ENCODE measurements at places on chromosomes 11 and 22.

- DNase-seq: no peak
These were observed 69.7 kb downstream of the SLC17A6 start for GRCh38 chr11:22407921-22408320.

DNA sequence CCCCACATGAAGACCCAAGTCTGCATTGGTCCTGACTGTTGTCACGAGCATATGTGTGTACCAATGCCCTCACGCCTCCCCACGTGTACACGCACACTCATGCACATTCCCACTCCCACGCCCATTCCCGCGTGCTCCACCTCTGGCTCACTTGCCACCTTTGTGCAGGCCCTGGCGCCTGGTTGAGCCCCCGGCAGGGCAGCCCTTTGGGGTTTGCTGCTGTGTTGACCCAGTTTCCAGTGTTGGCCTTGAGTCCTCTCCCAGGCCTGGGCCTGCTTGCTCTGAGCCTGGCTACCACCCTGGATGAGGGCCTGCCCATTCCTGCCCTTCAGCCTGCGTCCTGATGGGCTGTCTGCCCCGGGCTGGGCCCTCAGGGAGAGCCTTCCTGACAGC, 18.2 kb downstream of the PVALB start:
- no peak for DNase-seq

- DNase-seq: no peak
These were observed 2.0 kb downstream of the IGHMBP2 start for GRCh38 chr11:68905421-68906360.

DNA sequence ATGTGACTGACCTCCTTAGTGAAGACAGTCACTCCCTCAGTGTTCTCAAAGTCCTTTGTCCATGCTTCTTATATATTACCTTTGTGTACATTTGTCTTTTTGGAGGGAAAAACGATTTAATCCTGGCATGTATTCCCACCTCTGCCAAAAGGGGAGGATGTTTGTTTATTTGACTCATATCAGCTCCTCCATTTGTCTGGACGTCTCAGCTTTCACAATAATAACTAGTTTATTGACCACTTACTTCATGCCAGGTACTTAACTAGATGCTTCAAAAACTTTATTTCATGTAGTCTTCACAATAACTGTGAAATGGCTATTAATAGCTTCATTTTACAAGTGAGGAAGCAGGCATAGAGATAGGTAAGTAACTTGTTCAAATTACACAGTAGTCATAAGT, 5.3 kb downstream of the TBCEL start:
- DNase-seq: no peak

DNA sequence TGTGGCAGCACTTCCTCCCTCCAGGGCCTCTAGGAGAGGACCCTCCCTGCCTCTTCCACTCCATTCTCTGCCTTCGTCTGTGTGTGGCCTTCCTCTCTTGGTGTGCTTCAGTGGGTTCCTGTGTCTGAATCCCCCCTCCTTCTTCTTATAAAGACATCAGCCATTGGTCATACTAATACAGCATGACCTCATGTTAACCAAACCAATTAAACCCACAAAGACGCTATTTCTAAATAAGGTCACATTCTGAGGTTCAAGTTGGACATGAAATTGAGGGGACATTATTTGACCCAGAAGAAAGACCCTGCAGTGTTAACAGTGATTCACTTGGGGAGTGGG, 398.6 kb downstream of the SHANK2 start:
- no peak for DNase-seq

GRCh38 chr22:17307566-17307965, 61.7 kb upstream of the CECR2 start:
- DNase-seq: no peak

GRCh38 chr11:81039916-81040524, 1599.2 kb upstream of the TENM4 start:
- DNase-seq: no peak

- no peak for DNase-seq
These were observed 688 bp downstream of the PTS start for GRCh38 chr11:112226831-112227401.

- DNase-seq: no peak
These were observed 13.9 kb upstream of the RASSF10 start for GRCh38 chr11:12995188-12995587.

- no peak for DNase-seq
These were observed 99.2 kb downstream of the C11orf65 start for GRCh38 chr11:108368134-108368533.

DNA sequence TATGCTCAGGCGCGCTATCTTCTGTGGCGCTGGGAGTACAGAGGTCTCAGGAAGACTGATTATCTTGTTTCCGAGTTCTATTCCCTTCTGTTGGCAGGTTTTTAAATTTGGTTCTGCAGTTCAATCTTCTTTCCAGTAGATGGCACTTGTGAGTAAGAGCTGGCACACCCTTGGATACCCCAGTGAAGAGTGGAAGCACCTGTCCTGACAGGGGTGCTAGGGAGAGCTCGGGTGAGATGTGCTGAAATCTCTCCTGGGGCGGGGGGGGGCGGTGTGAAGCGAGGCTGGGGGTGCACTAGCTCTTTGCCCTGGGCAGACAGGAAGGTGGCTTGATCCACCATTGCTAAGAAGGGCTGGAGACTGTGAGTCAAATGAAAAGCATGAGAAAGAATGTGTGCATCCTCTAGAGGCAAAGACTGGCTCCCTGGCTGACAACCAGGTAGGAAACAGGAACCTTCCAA, 679.9 kb upstream of the CCDC179 start:
- DNase-seq: no peak

DNA sequence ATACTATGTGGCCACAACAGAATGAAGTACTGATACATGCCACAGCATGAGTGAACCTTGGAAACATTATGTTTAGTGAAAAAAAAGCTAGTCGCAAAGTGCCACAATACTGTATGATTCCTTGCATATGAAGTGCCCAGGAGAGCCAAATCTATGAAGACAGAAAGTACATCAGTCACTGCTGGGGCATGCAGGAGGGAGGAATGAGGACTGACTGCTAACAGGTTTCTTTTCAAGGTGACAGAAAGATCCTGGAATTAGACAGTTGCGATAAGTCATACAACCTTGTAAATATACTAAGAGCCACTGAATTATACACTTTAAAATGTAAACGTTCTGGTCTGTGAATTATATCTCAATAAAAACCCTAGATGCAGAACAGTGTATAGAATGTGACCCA, 11.8 kb upstream of the C11orf91 start:
- DNase-seq: no peak

DNA sequence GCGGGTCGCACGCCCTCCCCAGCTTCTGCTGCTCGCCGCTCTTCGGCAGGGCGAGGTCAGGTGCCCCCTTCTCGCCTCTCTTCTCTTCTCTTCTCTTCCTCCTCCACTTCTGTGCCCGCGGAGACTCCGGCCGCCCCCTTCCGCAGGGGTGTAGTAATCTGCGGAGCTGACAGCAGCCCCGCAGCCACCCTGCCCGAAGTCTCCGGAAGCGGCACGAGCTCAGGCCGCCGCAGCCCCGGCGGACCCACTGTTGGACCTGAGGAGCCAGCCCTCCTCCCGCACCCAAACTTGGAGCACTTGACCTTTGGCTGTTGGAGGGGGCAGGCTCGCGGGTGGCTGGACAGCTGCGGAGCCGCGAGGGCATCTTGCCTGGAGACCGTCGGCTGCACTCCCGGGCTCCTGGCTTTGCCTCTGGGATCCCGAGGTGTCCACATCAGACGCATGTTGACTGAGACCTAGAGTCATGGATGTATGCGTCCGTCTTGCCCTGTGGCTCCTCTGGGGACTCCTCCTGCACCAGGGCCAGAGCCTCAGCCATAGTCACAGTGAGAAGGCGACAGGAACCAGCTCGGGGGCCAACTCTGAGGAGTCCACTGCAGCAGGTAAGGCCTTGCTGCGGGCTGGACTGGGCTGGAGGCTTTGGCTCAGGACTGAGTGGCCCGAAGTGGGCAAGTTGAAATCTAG, 486 bp downstream of the STIM1 start:
- DNase-seq: no peak
